Motor neuron (in vitro differentiated cells): ENCODE measurements at places on chromosomes 12 and 14.

- peak; percentile 37 for ATAC-seq
These were observed 9.6 kb downstream of the OR6S1 start for GRCh38 chr14:20631880-20632389.

- no peak for ATAC-seq
These were observed 1.2 kb upstream of the DCAF11 start for GRCh38 chr14:24113379-24113800.

GRCh38 chr14:65286443-65286842 lies 126.1 kb upstream of the FUT8 start:
- ATAC-seq: no peak

DNA sequence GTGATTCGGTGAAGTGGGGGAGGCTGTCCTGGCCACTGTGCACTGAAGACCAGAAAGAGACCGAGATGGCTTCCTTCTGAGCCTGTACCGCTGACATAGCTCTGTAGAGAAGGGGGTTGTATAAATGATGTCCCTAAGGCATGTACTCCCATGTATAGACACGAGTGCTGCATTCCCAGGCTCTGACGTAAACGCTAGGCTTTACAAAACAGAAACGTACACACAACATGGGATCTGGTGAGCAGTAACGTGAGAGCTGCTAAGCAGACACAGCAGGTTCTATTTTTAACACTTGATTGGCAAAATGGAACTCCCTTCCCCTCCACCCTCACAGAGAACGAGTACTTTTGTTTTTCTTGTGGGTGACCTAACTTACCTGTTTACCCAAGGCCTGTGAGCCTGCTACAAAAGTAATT lies 35.9 kb downstream of the ACADS start:
- ATAC-seq: no peak

DNA sequence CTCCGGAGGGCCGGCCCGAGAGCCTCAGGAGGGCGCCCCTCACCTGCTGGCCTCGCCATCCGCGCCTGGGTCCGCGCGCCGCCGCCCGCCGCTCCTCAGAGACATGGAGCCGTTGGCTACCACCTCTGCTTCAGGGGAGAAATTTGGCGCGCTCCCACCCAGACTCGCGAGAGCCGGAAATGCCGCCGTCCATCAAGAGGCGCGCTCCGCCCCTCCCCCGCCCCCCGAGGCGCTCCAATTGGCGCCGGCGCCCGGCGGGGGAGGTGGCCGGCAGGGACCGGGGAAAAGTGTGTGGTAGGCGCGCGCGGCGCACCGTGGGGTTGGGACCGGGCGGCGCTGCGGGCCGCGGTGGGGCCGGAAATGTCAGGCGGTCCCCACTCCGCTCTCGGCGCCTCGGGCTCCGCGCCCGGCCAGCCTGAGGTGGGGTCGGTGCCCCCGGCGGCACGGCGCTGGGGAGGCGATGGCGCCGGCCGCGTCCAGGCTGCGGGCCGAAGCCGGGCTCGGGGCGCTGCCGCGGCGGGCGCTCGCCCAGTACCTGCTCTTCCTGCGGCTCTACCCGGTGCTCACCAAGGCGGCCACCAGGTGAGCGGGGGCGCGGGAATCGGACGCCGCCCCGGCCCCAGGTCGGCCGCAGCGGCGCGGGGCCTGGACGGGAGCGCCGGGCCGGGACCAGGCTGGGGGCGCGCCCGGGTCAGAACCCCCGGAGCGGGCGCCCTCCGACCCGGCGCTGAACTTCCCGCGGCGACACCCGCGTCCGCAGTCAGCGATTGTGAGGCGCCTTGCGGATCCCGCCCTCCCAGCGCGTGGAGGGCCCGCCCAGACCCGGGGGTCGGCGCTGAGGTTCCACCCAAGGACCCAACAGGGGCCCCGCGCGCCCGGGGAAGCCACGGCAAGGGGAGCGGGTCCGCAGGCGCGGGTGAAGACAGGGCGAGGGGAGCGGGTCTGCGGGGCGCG lies at the start of the genes POLE and PXMP2:
Gene POLE, minus strand, starts transcription at position 132 of the 954 bp plus-strand sequence. Its CDS starts 27 bp downstream, at position 105.
Gene PXMP2, plus strand, starts transcription at position 377 of the 954 bp plus-strand sequence. Its CDS starts 84 bp downstream, at position 461.
- peak; percentile 88 for ATAC-seq

DNA sequence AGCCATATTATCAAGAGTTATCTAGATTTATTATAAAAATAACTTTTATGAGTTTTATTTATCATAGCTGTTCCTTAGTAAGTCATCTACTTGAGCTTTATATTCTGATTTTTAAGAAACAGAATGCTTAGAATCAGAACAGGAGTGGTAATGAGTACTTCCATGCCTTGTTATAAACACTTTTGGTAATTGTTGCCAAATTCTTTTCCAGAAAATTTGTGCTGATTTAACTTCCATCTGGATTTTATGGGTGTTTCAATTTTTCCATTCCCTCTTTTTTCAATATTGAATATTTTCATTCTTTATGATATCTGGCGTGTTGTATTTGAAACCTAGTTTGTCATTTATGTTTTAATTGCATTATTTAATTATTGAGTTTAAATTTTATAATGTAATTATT lies 131.2 kb downstream of the MSRB3 start:
- no peak for ATAC-seq

GRCh38 chr12:98852181-98852580 lies 207.1 kb downstream of the APAF1 start:
- no peak for ATAC-seq

GRCh38 chr12:54522243-54522642 lies 24.7 kb downstream of the NCKAP1L start:
- no peak for ATAC-seq

- ATAC-seq: no peak
These were observed 21.2 kb downstream of the KLC1 start for GRCh38 chr14:103650213-103650612.

GRCh38 chr14:96049932-96050331 lies 10.8 kb downstream of the C14orf132 start:
- ATAC-seq: no peak

GRCh38 chr12:106359646-106360399 lies 2.3 kb downstream of the POLR3B start:
- no peak for ATAC-seq

- no peak for ATAC-seq
These were observed 111.3 kb downstream of the TSHR start for GRCh38 chr14:81066672-81067071.

DNA sequence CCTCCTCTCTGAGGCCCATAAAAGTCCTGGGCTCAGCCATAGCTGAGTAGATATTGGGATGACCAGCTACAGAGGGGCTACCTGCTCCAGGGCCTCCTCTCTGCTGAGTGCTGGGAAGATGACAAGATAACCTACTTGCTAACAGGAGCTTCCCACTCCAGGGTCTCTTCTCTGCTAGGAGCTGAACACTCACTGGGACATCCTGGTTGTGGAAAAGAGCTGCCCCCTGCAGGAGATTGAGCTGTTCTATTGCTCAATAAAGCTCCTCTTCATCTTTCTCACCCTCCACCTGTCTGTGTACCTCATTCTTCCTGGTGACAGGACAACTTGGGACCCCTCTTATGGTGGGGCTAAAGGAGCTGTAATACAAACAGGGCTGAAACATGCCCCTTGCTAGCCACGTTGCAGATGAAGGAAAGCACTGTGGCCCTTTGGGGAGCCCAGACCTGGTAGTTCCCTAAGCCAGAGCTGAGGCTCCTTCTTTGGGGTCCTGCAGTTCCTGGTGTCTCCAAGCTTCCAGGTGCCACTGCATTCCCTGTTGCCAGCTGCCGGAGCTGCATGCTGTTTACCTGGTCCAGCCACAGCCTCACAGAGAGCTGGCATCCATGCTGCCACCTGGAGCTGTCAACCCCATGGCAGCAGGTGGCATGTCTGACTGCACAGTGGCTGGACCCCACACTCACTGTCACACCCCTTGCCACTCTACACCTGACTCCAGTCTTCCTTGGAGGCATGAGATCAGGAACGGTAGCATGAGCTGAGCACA lies 598.5 kb upstream of the LMO3 start:
- no peak for ATAC-seq

- no peak for ATAC-seq
These were observed 1.9 kb downstream of the NUDT14 start for GRCh38 chr14:105179191-105179590.

DNA sequence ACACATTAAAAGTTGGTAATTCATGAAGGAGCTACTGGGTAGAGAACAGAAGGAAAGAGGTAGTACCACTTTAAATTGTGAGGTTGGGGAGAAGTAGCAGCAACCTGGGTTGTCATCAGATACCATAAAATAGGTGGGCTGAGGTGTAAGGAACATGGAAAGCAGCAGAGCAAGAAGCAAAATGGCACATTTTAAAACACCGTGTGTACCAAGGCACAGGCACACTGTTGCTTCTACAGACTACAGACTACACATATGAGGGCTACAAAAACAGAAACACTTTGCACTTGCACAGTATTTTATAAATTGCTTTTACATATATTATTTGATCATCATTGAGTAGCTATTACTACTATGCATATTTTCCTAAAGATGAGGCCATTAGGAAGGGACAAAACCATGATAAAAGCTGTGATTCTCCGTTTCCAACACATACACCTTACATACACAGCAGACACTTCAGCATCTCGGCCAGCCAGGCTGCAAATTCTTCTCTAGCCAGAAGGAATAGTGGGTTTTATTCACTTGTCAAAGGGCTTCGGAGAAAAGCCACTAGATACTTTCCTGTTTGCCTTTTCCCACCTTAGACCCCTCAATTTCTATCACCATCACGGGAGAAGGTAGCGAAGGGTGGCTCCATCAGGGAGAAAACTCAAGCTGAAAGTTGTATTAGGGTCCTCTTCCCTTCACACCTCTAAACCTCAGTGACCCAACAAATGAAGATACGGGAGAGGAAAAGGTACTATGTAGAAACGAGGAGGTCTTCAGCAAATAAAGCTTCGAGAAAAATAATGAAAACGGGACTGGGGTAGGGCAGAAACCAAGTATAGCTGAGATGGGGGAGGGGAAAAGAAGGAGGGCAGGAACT lies 1.6 kb downstream of the PYM1 start:
- ATAC-seq: no peak

GRCh38 chr12:124566997-124567672 lies at the start of gene NCOR2:
Gene NCOR2, minus strand, starts transcription at chr12:124567612. Its CDS starts 72,361 bp downstream, at chr12:124495251.
- peak; percentile 19 for ATAC-seq

- no peak for ATAC-seq
These were observed 425.3 kb downstream of the ZFP36L1 start for GRCh38 chr14:68367536-68367935.

DNA sequence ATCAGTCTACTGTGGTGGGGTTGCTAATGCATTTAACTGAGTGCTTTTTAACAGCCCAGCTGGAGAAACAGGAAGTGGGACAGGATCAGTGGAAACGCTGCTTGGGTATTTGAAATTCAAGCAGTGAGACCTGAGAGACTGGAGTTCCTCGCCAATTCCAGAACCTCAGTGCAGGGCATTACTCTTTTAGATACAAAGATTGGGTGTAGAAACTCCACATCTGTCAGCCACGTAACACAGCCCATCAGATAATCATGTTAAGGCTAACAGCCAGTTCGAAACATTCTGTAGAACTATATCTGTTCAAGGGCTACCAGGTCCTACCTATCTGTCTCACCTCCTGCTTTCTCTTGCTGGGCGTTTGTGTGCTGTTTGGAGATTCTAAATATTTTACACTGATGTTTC lies 45.5 kb downstream of the RAD52 start:
- ATAC-seq: no peak

- ATAC-seq: no peak
These were observed 6.0 kb upstream of the SOS2 start for GRCh38 chr14:50237427-50237826.

- no peak for ATAC-seq
These were observed 297.9 kb upstream of the SFSWAP start for GRCh38 chr12:131413006-131413405.

GRCh38 chr12:117273091-117273490 lies 82.8 kb upstream of the FBXO21 start:
- ATAC-seq: no peak

- no peak for ATAC-seq
These were observed 61.5 kb downstream of the PRKCH start for GRCh38 chr14:61382842-61383241.

DNA sequence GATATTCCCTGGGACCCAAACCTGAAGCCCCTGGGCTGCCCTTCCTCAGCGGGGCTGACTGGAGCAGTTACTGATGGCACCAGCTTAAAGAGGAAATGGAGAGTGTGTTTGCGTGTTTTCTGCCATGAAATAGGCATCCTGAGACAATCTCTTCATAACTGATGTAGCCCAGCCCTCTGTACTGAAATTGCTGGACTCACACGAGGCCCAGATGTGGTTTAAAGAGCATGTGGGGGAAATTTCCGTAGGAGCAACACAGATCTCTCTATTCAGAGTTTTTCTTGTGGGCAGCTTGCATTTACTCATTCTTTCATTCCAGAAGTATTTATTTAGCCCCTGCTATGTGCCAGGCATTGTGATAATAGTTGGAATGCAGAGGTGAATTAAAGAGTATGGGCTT lies 782.1 kb upstream of the TBX3 start:
- no peak for ATAC-seq

- ATAC-seq: no peak
These were observed 17.6 kb downstream of the CCDC88C start for GRCh38 chr14:91399868-91400640.

DNA sequence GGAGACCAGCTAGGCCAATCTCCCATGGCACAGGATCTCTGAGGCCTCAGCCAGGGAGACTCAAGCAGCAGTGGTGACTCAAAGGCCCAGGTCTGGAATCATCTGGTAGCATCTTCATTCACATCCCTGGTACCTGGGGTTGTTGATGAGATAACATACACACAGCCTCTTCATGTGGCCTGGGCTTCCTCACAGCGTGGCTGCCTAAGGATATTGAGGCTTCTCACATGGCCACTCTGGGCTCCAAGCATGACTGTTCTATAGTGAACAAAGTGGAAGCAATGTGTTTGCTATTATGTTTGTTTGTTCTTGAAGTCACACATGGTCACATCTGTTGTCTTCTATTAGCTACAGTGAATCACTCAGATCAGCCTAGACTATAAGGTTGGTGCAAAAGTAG lies 584.1 kb downstream of the VRK1 start:
- no peak for ATAC-seq

DNA sequence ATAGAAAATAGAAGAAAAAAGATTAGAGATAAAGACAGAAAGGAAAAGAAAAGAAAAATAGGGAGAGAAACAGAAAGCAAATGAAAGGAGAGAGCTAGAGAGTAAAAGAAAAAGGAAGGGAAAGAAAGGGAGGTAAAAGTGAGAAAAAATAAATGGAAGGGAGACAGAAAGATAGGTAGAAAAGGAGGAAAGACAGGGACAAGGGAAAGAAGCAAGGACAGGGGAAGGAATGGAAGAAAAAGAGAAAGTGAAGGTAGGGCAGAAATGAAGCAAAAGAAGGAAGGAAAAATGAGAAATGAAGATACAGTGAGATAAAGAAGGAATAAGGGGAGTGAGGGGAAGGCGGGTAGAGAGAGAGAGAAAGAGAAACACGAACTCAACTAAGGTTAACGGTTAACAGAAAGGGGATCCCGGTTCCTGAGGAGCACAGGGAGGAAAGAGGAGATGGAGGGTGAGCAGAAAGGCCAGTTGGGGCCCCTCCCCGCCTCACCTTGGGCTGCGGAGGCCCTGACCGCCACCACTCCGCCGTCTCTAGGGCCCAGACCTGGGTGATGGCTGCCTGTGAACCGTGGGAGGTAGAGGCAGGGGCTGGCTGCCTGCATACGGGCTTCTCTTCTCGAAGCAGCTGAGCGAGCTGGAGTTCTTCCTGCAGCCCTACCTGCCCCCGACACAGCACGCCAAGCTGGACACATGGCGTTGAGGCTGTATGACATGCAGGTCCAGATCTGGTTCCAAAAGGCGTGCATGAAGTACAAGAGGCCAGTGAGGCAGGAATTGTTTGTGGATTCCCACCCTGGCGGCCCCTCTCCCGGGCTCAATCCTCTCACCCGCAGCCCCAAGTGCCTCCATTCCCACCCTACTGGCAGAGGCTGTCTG lies 59.5 kb downstream of the SMUG1 start:
- no peak for ATAC-seq
